Stimulated activated CD4-positive, alpha-beta T cell treated with anti-CD3 and anti-CD28 coated beads, TNF-alpha, amount 100 ng/mL, for 1 hour (primary cell): ENCODE measurements at places on chromosomes 12 and 14.

- no peak for DNase-seq
Observed at GRCh38 chr12:123788541-123788940, 26.4 kb downstream of the DNAH10 start.

- DNase-seq, result no peak
Observed at GRCh38 chr14:88975043-88975830, 150.8 kb downstream of the TTC8 start.

DNA sequence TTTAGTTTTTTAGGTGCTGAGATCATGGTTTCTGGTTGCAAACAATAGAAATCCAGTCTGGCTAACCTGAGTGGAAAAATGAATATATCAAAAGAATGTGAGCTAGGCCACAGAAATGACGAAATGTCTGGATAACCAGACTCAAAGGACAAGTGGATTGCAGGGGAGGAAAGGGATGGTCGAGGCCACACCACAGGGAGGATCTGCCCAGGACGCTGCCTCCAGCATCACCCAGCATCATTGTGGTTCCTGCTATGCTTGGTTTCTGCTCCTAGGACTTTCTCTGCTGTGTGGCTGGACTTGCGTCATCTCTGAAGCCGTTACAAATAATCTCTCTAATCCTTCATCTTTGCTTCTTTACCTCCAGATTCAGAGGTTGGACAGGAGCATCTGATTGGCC is 80.4 kb downstream of the TTC8 start:
- DNase-seq, result no peak

DNA sequence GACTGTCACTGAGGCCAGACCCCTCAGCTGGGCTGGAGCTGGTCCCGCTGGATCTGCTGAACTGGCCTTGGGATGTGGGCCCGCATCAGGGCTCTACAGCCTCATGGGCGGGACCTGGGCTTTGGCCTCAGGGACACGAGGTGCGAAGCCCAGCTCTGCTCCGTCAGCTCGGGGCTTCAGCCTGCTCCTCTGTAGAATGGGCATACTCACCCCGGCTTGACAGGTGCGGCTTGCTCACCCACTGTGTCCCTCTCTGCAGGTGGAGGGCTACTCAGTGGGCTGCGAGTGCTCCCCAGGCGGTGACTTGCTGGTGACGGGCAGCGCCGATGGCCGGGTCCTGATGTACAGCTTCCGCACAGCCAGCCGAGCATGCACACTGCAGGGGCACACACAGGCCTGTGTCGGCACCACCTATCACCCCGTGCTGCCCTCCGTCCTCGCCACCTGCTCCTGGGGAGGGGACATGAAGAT is 57.6 kb downstream of the BEGAIN start:
- DNase-seq, result no peak
